ENCODE measurements at places on chromosomes 6 and 20. TPM values are rescaled to one million over a fixed set of nuclear protein-coding genes. Genes with fewer than 3 reads are reported as not detected.

VEGFA gene
- total RNA-seq, result 20.9 TPM

PRR18 gene
- total RNA-seq, result 0.41 TPM

GRCh38 chr6:119255492-119255891, 94.1 kb downstream of the MAN1A1 start:
- no peak overlapping the region for H3K27ac ChIP-seq
- no peak overlapping the region for H3K4me3 ChIP-seq
- no peaks in the 10 kb centered on the region for H3K27me3 ChIP-seq
- H3K36me3 ChIP-seq, result no peaks in the 10 kb centered on the region

DNA sequence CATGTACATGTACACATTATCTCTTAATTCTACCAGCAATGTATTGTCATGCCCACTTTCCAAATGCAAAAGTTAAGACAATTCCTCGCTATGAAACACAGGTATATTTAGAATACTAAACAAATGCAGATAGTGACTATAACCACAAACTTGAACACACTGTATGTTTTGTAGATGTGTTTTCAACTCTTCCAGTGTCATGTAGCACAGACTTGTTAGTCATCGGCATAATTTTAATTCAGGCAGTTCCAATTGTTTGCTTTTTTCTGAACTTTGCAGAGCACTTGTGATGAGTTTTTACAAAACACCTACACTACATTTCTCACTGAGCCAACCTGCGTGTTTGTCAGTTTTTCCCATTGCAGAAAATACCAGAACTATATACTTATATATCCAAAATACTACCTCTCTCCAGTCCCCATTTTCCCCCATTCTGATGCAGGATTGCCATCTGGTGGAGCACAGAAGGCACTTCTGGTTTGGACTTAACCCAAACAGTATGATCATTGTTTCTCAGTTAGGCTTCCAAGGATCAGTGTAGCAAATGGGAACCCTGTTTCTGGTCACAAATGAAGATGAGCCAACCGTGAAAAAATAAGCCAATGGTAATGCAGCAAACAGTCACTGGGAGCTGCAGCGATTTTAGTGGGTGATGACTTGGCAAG, 143.4 kb downstream of the ADGRB3 start:
- no peaks in the 10 kb centered on the region for H3K4me1 ChIP-seq
- DNase-seq, result no peak
- H3K36me3 ChIP-seq, result no peaks in the 10 kb centered on the region
- no peak overlapping the region for H3K4me3 ChIP-seq

DNA sequence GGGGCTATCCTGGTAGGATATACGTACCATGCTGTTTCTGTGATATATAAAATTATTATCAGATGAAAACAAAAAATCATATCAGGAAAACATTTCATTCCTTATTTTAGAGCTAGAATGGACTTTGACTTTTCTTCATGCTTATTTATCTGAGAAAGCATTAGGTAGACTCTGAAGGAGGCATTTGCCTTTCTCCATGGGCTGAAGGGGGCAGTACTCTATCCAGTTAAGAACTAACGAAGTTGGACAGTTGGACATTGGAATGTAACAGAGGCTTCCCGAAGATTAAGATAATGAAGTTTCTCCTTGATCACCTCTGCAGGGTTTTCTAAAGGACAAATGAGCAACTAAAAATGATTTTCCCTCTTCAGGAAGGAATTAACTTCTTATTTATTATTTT, 233.9 kb downstream of the SAMD5 start:
- no peaks in the 10 kb centered on the region for H3K27me3 ChIP-seq
- H3K27ac ChIP-seq, result no peak overlapping the region
- H3K4me1 ChIP-seq, result peaks cover 14% of the 10 kb centered on the region
- no peak for DNase-seq

DNA sequence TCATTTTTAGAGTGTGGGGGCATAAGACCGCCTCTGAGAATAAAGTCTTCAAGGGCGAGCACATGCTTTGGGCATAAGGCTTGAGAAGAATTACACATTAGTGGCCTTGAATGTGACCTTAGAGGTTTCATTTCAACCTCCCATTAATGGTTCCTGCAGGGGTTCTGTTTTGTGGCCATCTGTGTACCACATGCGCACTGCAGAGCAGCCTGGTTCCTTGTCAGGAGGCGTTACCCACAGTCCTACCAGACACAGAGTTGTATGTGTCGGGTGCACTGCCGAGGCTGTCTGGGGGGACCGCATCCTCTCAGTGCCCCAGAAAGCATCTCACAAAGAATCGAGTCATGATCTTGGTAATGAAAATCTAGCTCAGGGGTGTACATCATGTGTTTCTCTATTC, 115.7 kb downstream of the B3GAT2 start:
- H3K36me3 ChIP-seq, result no peaks in the 10 kb centered on the region
- H3K27ac ChIP-seq, result no peak overlapping the region
- no peak overlapping the region for H3K4me3 ChIP-seq
- no peaks in the 10 kb centered on the region for H3K4me1 ChIP-seq
- H3K27me3 ChIP-seq, result no peaks in the 10 kb centered on the region
- no peak for DNase-seq

GRCh38 chr6:79170959-79171358, 63.5 kb downstream of the HMGN3 start:
- H3K36me3 ChIP-seq, result no peaks in the 10 kb centered on the region
- H3K4me3 ChIP-seq, result no peak overlapping the region
- no peak for DNase-seq
- H3K27me3 ChIP-seq, result no peaks in the 10 kb centered on the region
- H3K27ac ChIP-seq, result no peak overlapping the region
- H3K4me1 ChIP-seq, result no peaks in the 10 kb centered on the region

Data from sigmoid colon (tissue), 7 donors.